WTC11 (cell line): ENCODE measurements at places on chromosomes 6 and 20.

GRCh38 chr20:15318682-15319081 lies 981.3 kb upstream of the FLRT3 start:
- no peak for DNase-seq
- H3K4me3 ChIP-seq: no peak overlapping the region
- no peaks in the 10 kb centered on the region; the same call in 1 of the 2 replicates for H3K27me3 ChIP-seq
- H3K27ac ChIP-seq: no peak overlapping the region
- H3K36me3 ChIP-seq: no peaks in the 10 kb centered on the region

DNA sequence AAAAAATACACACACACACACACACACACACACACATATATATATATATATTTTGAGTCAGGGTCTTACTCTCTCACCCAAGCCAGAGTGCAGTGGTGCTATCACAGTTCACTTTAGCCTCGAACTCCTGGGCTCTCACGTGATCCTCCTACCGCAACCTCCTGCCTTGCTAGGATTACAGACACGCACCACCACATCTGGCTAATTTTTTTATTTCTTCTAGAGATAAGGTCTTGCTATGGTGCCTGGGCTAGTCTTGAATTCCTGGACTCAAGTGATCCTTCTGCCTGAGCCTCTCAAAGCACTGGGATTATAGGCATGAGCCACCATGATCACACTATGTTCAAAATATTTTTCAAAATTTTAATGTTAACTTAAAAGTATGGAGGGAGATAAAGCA lies 43.5 kb downstream of the NUP153 start:
- no peak overlapping the region for H3K4me3 ChIP-seq
- no peaks in the 10 kb centered on the region for H3K4me1 ChIP-seq
- DNase-seq: no peak
- no peak overlapping the region for H3K27ac ChIP-seq
- peaks cover 70% of the 10 kb centered on the region for H3K36me3 ChIP-seq
- H3K27me3 ChIP-seq: no peaks in the 10 kb centered on the region

DNA sequence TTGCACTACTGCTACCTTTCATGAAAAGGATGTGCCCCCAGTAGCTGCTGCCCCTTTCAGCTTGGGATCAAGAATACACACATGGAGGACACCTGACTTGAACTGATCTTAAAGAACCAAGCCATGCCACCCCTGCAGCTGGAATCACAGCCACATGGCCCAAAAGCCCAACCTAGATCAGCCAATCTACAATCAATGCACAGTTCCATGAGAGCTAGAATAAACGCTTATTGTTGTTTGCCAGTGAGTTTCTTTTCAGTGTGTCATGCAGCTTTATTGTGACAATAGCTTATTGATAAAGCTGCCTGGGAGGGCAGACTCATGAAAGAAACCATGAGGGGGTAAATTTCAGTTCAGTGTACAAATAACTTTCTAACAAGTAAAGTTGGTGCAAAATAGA lies 397.7 kb downstream of the PTPRT start:
- DNase-seq: no peak
- H3K27ac ChIP-seq: no peak overlapping the region
- no peaks in the 10 kb centered on the region for H3K27me3 ChIP-seq
- H3K4me3 ChIP-seq: no peak overlapping the region
- peaks cover 13% of the 10 kb centered on the region for H3K4me1 ChIP-seq

DNA sequence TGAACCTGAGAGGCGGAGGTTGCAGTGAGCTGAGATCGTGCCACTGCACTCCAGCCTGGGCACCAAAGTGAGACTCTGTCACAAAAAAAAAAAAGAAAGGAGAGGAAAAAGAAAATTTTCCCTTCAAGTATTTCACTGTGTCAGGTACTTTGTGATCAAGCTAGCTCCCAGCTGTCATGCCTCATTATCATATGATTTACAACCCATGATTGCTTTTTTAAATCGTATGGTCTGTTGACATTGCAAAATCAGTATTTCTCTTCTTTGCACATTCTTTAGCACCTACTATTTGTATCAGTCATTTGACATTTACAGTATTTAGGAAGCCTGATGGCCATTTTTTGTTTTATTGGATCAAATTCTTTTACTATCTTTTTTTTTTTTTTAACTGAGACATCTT lies 22.4 kb downstream of the SASH1 start:
- peaks cover 11% of the 10 kb centered on the region; the same call in 1 of the 2 replicates for H3K36me3 ChIP-seq
- peaks cover 62% of the 10 kb centered on the region for H3K4me1 ChIP-seq
- H3K4me3 ChIP-seq: no peak overlapping the region
- no peak for DNase-seq

GRCh38 chr6:126112171-126112632 lies 125.9 kb downstream of the TRMT11 start:
- H3K4me1 ChIP-seq: peaks cover 22% of the 10 kb centered on the region
- no peaks in the 10 kb centered on the region for H3K36me3 ChIP-seq
- H3K4me3 ChIP-seq: no peak overlapping the region
- no peak for DNase-seq

DNA sequence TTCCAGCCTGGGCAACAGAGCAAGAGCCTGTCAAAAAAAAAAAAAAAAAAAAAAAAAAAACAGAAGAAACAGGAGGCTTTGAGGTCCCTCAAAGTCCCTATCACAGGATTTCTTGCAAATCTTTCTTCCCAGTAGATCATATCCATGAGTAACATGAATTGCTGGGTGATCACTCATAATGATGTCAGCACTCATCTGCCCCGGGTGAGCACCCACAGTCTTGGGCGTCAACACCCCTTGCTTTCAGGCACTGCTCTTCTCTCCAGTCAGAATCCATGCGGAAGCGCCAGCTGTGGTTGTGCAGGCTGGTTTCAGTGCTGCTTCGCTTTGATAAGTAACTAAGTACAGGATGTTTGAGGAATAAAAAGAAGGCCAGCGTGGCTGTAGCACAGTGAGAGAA lies 40.2 kb upstream of the INSM1 start:
- H3K4me1 ChIP-seq: no peaks in the 10 kb centered on the region
- DNase-seq: no peak
- H3K36me3 ChIP-seq: no peaks in the 10 kb centered on the region
- H3K27me3 ChIP-seq: no peaks in the 10 kb centered on the region

GRCh38 chr6:62285612-62286469 lies at the start of gene KHDRBS2:
Gene KHDRBS2 (minus strand): TSS chr6:62286225.
- no peaks in the 10 kb centered on the region; the same call in 1 of the 2 replicates for H3K27me3 ChIP-seq
- peak; percentile 67 for DNase-seq
- H3K4me1 ChIP-seq: peaks cover 5% of the 10 kb centered on the region
- H3K36me3 ChIP-seq: no peaks in the 10 kb centered on the region

DNA sequence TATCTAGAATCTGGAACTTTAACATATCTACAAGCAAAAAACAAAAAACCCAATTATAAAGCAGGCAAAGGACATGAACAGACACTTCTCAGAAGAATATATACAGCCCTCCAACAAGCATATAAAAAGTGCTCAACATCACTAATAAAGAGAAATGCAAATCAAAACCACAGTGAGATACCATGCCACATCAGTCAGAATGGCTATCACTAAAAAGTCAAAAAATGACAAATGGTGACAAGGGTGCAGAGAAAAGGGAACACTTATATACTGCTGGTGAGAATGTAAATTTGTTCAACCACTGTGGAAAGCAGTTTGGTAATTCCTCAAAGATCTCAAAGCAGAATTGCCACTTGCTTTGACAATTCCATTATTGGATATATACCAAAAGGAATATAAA lies 215.0 kb upstream of the EYS start:
- DNase-seq: no peak
- no peak overlapping the region for H3K4me3 ChIP-seq
- no peaks in the 10 kb centered on the region for H3K27me3 ChIP-seq
- H3K4me1 ChIP-seq: 0 out of 2 replicates have a peak, but pooled peaks cover 11% of the 10 kb centered on the region
- no peak overlapping the region for H3K27ac ChIP-seq

- no peak overlapping the region for H3K4me3 ChIP-seq
- no peak overlapping the region for H3K27ac ChIP-seq
- H3K36me3 ChIP-seq: no peaks in the 10 kb centered on the region
- H3K27me3 ChIP-seq: no peaks in the 10 kb centered on the region
- no peak for DNase-seq
- peaks cover 7% of the 10 kb centered on the region for H3K4me1 ChIP-seq
Measured at GRCh38 chr6:104640761-104641160, 219.0 kb downstream of the HACE1 start.

- H3K27ac ChIP-seq: peak overlapping the region; percentile 75; the same call in 1 of the 2 replicates
- H3K4me1 ChIP-seq: peaks cover 25% of the 10 kb centered on the region
- DNase-seq: no peak
- peaks cover 43% of the 10 kb centered on the region for H3K36me3 ChIP-seq
Measured at GRCh38 chr6:114301596-114302219, 41.1 kb downstream of the HS3ST5 start.

GRCh38 chr20:53865901-53866793 lies 204.2 kb downstream of the BCAS1 start:
- DNase-seq: peak; percentile 26
- H3K4me3 ChIP-seq: peak overlapping the region; percentile 42
- H3K27ac ChIP-seq: peak overlapping the region; percentile 99
- H3K4me1 ChIP-seq: peaks cover 75% of the 10 kb centered on the region
- no peaks in the 10 kb centered on the region for H3K36me3 ChIP-seq

DNA sequence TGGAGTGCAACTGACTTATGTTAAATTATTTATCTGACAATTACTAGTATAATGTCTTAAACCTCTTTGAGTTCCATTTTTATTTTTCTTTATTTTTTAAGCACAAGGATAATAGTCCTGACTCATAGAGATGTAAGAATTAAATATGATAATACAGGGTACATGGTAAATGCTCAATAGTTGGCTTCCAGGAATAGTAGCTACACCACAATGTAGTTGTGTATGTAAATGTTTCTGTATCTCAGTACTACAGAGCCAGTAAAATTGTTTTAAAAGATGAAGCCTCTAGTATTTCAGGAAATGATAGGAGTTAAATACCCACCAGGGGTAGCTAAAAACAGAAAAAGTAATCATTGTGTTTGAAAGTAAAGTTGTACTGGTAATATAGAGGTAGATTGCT lies 487.4 kb upstream of the IRAK1BP1 start:
- DNase-seq: no peak
- H3K27me3 ChIP-seq: no peaks in the 10 kb centered on the region
- H3K4me1 ChIP-seq: peaks cover 4% of the 10 kb centered on the region
- no peak overlapping the region for H3K4me3 ChIP-seq
- H3K36me3 ChIP-seq: no peaks in the 10 kb centered on the region; the same call in 1 of the 2 replicates
- no peak overlapping the region for H3K27ac ChIP-seq

- DNase-seq: no peak
- H3K36me3 ChIP-seq: no peaks in the 10 kb centered on the region
- no peak overlapping the region for H3K4me3 ChIP-seq
- no peaks in the 10 kb centered on the region for H3K4me1 ChIP-seq
Measured at GRCh38 chr6:77880501-77880900, 227.7 kb downstream of the MEI4 start.

- DNase-seq: peak; percentile 16
- no peaks in the 10 kb centered on the region for H3K27me3 ChIP-seq
- H3K36me3 ChIP-seq: peaks cover 19% of the 10 kb centered on the region
- H3K27ac ChIP-seq: peak overlapping the region; percentile 75
Measured at GRCh38 chr6:80003826-80004172, 650 bp upstream of the TTK start.

DNA sequence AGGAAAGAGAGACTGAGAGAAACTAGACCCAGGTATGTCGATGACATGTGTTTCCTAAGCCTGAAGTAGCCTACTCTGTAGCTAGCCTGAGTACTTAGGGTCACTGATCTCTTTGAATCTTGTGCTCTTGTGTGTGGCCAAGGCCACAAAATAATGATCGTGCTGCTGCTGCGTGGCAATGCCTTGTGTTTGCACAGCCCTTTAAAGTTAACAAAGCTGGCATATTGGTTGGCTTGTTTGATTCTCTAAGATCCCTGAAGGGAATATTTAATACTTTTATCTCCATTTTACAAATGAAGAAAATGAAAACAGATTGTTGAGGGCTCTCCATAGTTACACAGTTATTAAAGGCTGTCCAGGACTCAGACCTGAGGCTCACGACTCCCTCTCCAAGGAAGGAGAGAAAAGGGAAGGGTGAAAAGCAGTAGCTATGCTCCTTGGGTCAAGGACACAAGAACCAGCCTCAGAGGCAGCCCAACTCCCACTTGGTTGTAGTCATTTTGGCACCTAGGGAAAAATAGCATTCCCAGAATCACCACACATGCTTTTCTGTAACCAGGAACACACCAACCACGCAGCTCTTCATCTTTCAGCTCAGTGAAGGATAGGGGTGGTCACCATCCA lies 130.7 kb downstream of the LRFN2 start:
- H3K36me3 ChIP-seq: no peaks in the 10 kb centered on the region
- no peaks in the 10 kb centered on the region for H3K4me1 ChIP-seq
- DNase-seq: no peak
- peaks cover 3% of the 10 kb centered on the region for H3K27me3 ChIP-seq
- no peak overlapping the region for H3K4me3 ChIP-seq
- H3K27ac ChIP-seq: no peak overlapping the region

DNA sequence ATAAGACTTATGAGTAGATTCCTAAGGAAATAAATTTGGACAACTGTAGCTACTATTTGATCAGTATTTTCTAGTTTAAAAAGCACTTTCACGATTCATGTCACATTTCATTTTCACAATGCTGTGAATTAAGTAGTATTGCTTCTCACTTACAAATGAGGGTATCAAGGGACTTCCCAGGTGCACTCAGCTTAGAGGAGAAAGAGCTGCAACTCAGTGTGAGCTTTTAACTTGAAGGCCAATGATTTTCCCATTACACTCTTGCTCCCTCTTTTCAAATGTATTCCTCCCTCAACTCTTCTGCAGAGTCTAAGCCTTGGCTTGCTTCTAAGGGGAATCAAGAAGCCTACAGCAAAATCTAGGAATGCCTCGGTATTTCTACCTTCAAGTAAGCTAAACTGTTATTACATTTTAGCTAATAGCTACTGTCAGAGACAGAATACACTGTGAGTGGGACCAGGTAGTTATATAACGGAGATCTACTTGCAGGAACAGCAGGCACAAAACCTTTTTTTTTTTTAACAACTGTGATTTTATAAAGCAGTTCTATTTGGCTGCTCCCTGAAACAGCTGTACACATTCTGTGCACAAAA lies 339.0 kb downstream of the SYNE1 start:
- peak overlapping the region; percentile 3; the same call in 1 of the 2 replicates for H3K27ac ChIP-seq
- no peaks in the 10 kb centered on the region for H3K36me3 ChIP-seq

DNA sequence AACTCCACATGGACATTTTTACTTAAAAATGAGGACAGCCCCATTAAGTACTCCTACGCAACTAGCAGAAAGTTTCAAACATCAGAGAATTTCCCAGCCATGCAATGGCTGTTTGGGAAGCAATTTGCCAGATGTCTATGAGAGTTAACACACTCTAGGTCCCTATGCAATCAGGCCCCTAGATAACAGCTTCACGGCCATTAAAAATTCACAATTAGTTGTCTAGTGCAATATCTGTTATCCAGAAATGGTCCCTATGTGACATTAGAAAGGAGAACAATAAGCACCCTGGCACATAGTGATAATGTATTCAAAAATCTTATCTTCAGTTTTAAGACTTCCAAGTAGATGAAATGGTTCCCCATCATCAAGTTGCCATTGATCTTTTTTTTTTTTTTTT lies 174.3 kb upstream of the NRSN1 start:
- H3K4me1 ChIP-seq: peaks cover 15% of the 10 kb centered on the region
- DNase-seq: no peak
- no peak overlapping the region for H3K27ac ChIP-seq
- no peaks in the 10 kb centered on the region for H3K27me3 ChIP-seq
- H3K36me3 ChIP-seq: no peaks in the 10 kb centered on the region

- no peaks in the 10 kb centered on the region for H3K36me3 ChIP-seq
- peaks cover 9% of the 10 kb centered on the region for H3K27me3 ChIP-seq
- H3K27ac ChIP-seq: no peak overlapping the region
Measured at GRCh38 chr20:5374171-5374570, 57.4 kb upstream of the PROKR2 start.
